Glomerular endothelial cell (primary cell): ENCODE measurements at places on chromosomes 12 and 14. TPM values are rescaled to one million over a fixed set of nuclear protein-coding genes. Genes with fewer than 3 reads are reported as not detected.

DNA sequence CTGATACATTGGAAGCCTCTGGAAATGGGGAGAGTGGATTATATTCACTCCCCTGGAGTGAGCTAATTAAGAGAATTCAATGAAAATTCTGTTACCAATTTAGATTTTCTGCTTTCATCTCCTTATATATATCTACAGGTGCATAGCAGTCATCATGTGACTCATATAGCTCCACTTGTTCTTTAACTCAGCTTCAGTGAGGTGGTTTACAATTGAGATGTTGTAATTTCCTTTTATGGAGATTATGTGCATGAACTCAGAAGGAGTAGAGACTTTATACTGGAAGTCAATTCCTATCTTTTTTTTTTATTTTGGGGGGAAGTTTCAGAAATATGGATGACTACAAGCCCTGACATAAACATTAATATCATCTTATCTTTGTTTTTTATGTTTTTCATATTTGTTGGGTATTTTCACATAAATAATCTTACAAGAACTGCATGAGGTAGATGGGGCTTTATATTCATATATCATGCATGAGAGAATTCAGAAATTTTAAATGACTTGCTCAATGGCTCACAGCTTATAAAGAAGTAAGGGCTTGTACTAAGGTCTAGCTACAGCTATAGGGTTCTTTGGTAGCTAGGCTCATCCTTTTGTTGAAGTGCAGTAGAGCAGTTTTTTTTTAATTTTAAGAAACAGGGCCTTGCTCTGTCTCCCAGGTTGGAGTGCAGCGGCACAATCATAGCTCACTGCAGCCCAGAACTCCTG is 92.3 kb upstream of the SCAF11 start:
- DNase-seq, result no peak

DNA sequence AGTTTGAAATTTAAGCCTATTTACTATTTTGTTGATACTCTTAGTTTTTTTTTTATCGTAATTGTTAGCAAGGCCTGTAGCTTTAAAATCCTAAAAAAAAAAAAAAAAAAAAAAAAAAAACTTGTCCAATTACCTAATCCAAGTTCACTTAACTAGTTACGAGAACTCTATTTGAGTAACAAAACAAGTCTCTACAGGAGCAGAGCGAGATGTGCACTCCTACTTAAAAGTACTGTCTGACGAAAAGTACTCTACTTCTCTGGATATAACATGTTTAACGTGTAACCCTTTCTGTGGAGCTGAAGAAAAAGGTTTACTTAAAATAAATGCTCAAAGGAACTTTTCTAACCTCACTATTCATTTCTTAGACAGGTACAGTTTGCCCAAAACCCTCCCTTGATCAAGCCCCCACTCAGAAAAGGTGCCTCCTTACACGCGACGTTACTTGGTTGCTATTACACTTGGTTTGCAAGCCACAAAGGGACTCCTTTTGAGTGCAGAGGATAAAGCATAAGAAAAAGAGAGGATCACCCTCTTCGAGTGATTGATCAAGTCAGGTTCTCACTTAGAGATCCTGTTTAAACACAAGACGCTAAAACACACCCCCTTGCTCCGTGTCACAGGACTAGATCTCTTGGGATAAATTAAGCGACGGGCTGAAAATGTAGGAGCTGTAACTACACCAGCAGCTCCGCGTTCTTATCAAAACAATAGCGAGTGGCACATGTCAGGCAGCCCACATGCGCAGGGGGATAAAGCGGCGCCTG is 2.2 kb downstream of the BAZ1A start:
- peak; percentile 37 for DNase-seq

- DNase-seq, result no peak
These were observed 17.9 kb upstream of the RAB35 start for GRCh38 chr12:120134307-120134980.

DNA sequence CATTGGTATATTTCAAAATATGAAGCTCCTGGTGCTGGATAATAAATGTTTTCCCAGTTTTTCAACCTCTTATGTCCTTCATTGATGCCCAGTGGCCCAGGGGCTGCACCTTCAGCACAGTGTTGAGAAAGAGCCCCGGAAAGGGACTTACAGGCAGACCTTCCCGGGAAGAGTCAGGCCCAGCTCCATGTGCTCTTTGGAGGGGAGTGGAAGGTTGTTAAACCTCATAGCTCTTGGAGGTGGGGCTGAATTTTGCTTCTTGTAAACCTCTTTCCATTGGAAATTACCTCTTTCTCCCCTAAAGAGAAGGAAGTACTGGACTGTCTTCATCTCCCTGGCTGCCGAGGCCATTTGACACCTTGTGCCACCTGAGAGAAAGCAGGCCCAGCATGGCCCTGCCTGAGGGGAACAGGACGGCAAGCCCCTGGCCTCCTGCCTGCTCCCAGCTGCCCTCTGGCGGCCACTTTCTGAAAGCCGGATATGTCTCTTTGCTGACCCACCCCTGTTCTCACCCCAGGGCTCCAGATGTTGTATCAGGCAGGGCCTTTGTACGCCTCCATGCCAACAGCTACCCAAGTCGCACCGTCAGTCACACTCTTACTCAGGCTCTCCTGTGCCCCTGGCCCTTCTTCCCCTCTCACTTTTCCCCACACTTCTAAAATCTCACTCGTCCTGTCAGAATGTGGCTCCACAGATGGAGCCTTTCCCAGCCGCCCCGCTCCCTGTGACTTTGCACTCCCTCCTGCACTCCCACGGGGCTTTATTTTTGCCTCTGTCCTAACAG is 43.0 kb downstream of the EVL start:
- DNase-seq, result no peak

DNA sequence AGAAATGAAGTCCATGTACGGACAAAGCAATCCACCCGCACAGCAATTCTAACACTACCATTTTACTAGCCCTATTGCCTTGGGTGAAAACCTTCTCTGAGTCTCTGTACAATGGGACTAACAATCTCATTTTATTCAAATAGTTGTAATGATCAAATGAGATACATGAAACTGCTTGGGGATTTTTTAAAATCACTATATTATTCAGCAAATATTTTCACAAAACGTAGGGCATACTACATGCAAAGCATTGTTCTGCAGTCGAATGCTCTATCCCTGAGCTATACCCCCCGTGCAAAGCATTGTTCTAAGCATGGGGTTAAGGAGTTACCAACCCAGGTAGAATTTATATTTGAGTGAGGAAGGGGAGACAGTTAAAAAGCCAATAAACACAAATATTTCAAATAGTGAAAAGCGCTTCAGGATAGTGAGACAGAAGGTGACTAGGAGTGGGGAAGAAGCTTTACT is 554 bp upstream of the ATF7 start:
- DNase-seq, result no peak

GRCh38 chr14:30193845-30194501 is 266.3 kb upstream of the PRKD1 start:
- no peak for DNase-seq

GRCh38 chr12:125329239-125330102 is 264.2 kb downstream of the AACS start:
- no peak for DNase-seq

DNA sequence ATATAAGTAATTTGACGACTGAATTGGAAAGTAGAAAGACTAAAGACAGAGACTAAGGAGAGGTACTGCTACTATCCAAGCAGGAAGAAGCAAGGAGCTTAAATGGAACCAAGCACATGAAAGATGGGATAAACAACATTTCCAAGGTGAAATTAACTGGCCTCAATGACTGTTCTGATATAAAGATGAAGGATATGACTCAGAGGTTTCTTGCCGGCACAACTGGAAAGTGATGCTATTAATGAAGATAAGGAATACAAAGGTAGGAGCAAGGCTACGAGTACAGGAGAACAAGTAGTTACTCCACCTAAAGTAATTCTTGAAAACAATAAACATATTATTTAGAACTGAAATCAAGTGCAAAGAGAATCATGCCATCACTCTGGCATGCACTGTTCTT is 6.4 kb downstream of the SNX6 start:
- DNase-seq, result peak; percentile 23

- no peak for DNase-seq
These were observed 58.6 kb downstream of the SCARB1 start for GRCh38 chr12:124805050-124805449.

DNA sequence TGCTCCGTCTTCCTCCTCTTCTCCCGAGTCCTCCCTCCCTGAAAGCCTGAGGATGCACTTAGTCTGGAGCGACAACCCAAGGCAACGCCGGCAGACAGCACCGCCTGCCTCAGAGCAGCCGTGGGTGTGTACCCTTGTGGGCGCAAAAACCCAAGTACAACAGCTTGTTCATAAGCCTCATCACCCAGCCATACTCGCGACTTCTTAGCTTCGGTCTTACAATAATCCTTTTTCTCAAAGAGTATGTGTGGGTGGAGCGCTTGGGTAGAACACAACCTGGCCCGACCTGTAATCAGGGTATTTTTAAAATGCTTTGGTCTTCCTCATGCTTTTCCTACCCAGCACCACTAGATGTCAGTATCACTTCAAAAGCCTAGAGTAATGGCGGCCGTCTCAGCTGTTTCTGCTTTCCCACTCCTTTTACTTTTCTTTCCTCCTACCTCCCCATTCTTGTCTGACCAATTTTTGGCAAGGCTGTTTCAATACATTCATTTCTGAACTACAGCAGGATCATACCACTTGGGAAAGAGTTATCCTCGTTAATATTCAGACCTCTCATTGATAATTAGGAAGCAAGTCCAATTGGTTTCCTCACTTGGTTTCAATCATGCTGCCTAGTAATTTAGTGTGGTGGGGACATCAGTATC is 198.9 kb downstream of the EPS8 start:
- no peak for DNase-seq

DNA sequence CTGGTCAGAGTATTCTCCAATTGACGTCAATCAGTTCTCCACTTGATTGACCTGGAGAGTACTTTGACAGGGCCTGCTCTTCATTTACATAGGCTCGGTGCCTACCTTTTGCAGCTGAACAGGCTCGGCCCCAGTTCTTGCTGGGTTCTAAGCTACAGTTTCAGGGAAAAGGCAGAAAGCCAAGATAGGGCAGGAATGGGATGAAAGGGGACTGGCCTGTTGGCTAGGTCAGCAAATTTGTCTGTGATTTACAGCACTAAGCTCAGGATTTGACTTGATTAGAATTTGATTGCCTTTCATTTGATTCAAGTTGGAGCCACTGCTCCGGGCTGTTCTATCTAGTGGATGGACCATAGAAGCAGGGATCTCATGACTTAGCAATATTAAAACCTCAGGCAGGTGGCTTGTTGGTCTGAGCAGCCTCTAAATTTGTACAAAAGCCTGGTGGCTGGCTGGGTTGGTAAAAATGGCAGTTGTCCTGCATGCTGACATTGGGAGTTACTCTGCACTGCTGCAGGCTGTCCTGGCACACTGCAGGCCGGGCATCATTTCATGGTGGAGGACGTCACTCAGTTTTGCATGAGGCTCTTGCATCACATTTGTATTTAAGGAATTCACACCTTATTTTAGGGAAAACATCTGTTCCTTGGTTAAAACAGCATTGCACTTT is 71.8 kb downstream of the BICD1 start:
- no peak for DNase-seq

DNA sequence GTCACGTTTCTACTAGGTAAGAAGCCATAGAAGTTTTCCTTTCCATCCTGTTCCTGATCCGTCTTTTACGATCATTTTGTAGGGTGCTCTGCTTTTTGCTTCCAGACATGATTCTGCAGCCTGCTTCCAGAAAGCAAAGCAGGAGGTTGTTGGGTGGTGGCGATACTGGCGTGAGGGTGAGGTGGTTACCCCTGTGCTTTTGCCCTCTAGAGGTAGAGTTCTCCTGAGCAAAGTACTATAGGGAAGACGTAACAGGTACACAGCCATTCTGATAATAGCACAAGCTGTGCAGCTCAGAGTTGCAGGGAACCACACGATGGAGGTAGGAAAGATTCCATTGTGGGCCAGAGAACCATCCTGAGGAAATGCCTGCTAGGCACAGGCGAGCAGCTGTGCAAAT is 186.0 kb downstream of the PAH start:
- DNase-seq, result no peak

DNA sequence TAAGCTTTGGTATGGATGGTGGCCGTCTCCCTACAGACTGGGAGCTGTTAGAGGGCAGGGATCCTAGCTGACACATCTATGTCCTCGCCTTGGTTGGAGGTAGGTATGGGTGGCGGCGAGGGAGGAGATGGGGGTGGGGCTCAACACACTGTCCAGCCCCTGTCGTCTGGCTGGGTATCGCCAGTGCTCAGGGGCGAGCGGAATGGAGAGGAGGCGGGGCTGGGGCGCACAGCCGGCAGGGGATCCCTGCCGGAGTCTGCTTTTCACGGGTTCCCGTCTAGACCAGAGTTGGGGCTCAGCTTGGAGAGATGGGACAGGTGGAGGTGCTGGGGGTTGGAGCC is 16.1 kb downstream of the TAMALIN start:
- no peak for DNase-seq

DNA sequence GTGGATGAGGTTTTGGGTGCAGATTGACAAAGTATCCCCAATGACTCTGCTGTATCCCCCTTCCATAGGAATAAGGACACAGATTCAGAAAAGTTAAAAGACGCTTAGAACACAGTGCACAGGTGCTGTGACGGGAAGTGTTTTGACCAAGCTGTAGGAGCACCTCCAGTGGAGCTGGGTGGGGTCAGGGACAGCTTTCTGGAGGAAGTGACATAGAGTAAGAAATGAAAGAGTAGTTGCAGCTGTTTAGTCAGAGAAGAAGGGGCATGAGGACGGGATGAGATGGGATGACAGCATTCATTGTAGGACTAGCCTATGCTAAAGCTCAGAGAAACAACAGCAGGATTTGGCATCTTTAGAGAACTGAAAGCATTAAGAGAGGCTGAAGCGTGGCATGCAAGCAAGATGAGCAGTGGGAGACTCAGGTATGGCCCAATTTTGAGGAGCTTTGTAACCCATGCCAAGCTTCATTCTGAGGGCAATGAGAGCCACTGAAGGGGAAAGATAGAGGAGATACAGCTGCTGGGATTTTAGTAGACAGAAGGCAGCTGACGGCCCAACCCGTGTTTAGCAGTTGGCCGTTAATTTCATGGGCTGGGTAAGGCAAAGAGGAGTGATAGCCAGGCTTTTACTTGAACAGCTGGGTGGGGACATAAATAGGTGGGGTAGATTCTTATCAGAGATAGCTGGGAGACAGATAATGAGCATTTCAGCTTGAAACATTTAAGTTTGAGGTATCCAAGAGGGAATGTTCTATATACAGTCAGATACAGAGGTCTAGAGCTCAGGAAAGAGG is 131.8 kb upstream of the KRAS start:
- no peak for DNase-seq

GRCh38 chr12:127560041-127560478 is 706.9 kb upstream of the TMEM132C start:
- no peak for DNase-seq

DNA sequence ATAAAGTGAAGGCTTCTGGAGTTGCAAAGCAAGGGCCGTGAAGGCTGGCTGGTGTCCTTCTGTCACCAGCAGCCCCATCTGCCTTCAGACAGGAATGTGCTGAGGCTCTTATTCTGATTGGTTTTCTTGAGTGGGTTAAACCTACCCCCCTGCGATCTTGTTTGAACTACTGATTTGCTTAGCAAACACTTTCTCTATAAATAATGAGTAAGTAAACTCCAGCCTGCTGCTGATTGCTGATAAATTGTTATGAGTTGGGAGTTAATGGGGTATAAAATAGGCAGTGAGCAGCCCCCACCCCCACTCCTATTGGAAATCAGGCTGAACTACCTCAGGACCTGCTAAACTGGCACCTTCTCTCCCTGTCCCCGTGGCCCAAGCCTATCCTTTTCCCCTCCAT is 146.1 kb upstream of the NOS1 start:
- DNase-seq, result no peak

- no peak for DNase-seq
These were observed 659.6 kb downstream of the TMTC2 start for GRCh38 chr12:83346333-83346732.

The CARMIL3 gene
- total RNA-seq, result 0.06 and 0.19 TPM in 2 replicates

The NEK9 gene
- 29.3 and 35.8 TPM in 2 replicates for total RNA-seq

The DENND5B gene
- 10.7 and 17.2 TPM in 2 replicates for total RNA-seq

The SLCO1B1 gene
- not detected in 2 replicates for total RNA-seq

The E2F7 gene
- 20.1 and 26.3 TPM in 2 replicates for total RNA-seq

The CLEC7A gene
- total RNA-seq, result 0.15 and 0.41 TPM in 2 replicates
